NCI-H1436 (cell line): ENCODE measurements at places on chromosomes 5 and 9.

GRCh38 chr9:127987103-127987614, 6.4 kb upstream of the EEIG1 start:
- no peak for DNase-seq

- DNase-seq = no peak
Observed at GRCh38 chr5:109852371-109853155, 162.8 kb downstream of the MAN2A1 start.

- no peak for DNase-seq
Observed at GRCh38 chr5:87588316-87588715, 175.6 kb upstream of the CCNH start.

GRCh38 chr5:67494186-67494855, 297.7 kb upstream of the CD180 start:
- peak; percentile 57 for DNase-seq

- DNase-seq = no peak
Observed at GRCh38 chr5:55437859-55438206, 96.9 kb downstream of the PLPP1 start.

DNA sequence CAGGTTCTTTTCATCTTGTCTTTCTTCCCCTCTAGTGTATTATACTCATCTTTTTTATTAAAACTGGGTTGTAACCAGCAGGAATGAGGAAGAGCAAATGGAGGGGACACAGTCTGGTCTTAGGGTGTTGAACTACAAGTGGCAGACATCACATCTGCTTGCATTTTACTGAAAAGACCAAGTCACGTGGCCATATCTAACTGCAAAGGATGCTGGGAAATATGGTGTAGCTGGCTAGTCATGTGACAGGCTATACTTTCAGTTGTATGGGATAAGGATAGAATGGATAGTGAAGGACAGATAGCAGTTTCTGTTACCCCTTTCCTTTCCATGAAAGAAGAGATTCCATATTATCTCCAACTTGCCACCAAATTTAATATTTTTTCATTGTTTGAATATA, 13.0 kb upstream of the FGD3 start:
- no peak for DNase-seq

GRCh38 chr5:153352685-153353219, 137.7 kb upstream of the GRIA1 start:
- DNase-seq = no peak
